Stimulated activated naive CD8-positive, alpha-beta T cell treated with anti-CD3 and anti-CD28 coated beads, Interleukin-15, amount 100 ng/mL, for 72 hours (primary cell): ENCODE measurements at places on chromosomes 2 and 18.

DNA sequence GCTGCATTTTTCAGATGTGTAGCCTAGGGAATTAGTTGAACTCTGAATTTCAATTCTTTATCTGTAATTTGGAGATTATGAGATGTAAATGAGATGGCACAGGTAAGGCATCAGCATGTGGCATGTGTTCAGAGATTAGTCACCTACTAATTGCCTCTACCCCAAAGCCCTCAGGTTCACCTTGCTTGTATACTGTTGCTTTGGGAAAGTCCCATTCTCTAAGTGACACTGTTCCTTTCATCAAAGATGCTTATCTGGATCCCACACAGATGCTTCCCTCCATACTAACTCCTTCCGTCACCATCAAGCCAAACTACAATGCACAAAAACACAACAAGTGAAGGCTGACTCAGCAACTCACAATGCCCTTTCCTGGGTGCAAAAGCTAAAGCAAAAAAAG, 143.7 kb downstream of the LRATD1 start:
- no peak for DNase-seq

DNA sequence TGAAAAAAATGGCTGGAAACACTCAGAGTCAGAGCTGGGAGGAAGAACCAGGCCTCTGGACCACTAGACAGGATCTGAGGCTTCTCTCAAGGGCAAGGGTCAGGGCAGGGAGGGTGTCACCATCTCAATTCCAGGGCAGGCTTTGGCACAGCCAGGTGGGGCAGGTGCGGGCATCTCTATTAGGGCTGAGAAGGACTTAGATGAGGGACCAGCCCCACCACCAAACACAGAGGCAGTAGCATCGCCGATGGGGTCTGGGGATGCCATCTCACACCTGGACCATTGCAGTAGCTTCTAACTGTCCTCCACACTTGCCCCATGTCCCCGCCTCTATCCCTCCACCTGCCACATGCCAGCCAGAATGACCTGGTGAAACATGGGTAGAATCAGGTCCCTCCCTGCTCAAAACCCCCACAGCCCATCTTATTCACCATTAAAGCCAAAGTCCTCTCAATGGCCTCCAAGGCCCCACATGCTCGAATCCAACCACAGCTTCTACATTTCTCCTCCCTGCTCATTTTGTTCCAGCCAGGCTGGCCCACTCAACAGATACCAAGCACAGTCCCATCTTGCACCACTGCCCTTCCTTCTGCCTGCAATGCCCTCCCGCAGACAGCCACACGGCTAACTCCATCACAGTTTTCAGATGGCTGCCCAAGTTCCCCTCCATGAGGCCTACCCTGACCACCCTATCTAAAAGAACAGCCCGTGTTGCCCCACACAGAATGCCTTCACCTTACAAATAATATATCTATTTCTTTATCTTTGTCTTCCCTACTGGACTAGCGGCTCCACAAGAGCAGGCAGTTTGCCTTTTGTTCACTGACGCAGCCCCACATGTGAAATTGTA, 177.4 kb downstream of the SMAD2 start:
- DNase-seq, result no peak

DNA sequence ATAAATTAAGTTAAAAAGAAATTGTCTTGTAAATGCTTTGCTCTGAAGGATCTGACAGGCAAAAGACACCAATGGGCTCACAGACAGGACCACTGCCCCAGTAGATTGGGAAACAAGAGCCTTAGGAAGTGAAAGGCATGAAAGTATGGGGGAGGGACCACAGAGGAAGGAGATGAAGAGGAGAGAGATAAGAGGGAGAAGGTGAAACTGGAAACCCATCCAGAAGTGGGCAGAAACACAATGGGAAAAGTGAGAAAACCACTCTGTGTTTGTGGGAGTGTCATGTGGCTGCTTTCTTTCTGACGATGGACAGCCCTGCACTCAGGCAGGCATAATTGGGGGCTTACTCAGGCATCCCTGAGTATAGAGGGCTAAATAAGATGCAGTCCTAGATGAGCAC, 101.5 kb upstream of the STON1 start:
- DNase-seq, result no peak

- no peak for DNase-seq
Measured at GRCh38 chr2:140801311-140801710, 1329.5 kb downstream of the LRP1B start.

GRCh38 chr18:79857082-79857671, 59.4 kb downstream of the KCNG2 start:
- no peak for DNase-seq

GRCh38 chr2:17101091-17101490, 417.1 kb downstream of the RAD51AP2 start:
- DNase-seq, result no peak

- no peak for DNase-seq
Measured at GRCh38 chr2:218569661-218570500, 1.2 kb downstream of the CNOT9 start.

DNA sequence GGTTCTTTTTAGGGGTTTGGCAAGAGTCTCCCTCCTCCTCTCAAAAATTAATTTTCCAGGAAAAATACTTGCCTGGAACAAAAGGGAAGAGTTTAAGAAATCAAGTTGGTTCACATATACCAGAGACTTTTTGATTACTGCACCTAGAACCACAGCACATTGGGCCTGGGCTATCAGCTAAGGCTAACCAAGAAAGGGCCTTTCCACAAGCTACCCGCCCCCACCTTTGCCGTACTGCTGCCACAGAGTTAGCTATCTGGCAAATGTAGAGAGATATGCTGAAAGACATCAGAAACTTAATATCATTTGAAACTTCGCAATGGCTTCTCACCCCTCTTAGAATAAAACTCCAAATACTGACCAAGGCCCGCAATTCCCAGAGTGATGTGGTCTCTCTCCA, 76.9 kb downstream of the AAK1 start:
- DNase-seq, result no peak

DNA sequence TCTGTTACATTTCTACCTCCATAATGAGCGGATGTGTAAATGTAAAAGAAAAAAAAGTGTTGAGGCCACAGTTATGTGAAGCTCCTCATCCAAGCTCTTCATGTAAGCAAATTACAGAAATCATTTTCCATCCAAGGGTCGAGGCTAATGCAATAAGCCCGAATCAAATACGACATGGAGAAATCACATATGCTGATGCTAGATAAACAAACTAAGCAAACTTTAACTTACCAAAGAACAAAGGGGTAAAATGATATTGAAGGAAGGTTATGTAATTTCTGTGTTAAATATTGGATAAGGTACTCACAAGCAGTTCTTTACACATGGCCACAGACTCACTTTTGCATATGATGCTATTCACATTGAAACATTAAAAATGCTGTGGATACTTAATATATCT, 310.2 kb upstream of the ID2 start:
- DNase-seq, result no peak

DNA sequence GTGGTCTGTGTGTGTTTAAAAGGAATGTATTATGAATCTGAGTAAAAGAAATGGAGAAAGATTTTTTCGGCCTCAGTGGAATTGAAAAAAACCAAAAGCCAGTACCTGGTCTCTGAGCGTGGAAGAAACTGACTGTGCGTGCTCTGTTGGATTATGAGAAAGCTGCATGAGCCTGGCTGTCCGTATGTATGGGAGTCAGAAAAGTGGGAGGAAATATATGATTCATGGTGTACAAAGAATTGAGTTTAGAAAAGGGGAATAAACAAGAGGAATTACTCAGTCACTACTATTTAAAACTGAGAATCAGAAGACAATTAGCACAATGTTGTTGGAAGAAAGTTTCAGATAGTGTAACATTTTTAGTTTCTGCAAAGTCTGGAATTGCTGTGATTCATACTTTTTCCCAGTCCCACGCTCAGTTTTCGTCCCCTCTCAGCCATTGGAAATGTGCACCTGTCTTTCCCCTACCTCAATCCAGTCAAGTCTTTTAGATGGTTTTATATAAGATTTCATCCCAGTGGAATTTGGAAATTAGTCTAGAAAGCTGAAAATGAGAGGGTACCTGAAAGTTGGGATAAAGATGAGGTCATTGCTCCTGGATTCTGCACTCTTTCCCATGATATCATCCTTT, 66.4 kb upstream of the CHMP1B start:
- no peak for DNase-seq

- DNase-seq, result peak; percentile 56
Measured at GRCh38 chr2:86221066-86221684, 21.9 kb downstream of the MRPL35 start.

GRCh38 chr2:21970971-21971370, 847.2 kb downstream of the TDRD15 start:
- no peak for DNase-seq

- DNase-seq, result no peak
Measured at GRCh38 chr2:85678377-85678776, 10.4 kb upstream of the SFTPB start.

DNA sequence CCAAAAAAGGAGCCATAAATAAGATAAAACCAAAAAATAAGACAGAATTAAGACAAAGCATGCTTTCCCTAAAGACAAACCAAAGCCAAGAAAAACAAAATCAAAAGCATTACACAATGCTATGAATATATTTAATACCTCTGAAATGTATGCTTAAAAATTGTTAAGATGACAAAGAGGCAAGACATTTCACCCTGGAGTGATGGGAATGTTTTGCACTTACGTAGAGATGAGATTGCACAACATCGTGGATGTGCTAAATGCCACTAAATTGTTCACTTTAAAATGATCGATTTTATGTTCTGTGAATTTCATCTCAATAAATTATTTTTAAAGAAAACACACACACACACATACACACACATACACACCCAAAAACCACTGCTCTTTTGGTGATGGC, 386.6 kb upstream of the KLHL29 start:
- no peak for DNase-seq
